ENCODE measurements at places on chromosomes 13 and 19.

DNA sequence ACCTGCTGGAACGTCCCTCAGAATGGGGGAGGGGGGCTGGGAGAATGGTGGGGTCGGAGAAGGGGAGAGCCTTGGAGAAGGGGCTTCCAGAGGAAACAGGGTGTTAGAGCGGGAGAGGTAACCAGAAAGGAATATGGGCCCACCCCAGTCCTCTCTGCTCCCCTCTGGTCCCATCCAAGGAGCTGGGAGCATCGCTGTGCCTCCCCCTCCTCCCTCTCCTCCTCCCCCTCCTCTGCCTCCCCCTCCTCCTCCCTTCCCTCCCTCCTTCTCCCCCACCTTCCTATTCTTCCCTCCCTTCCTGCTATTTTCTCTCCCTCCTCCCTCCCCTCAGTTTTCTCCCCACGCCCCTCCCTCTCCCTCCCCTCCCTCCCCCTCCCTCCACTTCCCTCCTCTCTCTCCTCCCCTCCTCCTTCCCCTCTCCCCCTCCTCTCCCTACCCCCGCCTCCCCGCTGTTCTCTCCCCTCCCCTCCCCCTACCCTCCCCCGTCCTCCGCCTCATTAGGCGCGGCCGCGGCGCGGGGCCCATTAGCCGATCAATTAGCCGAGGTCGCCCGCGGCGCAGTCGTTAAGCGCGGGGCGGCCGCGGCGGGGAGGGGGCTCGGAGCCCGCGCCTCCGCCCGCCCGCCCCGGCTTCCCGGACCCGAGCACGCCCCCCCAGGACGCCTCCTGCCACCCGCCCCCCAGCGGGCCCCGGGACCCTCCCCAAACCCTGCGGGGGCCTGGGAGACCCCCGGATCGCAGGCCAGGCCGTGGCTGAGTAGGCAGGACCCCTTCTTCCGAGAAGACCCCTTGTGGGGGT is 15.4 kb downstream of the TLE5 start:
- no peak for DNase-seq

- DNase-seq: no peak
Observed at GRCh38 chr19:35318679-35319448, 10.1 kb upstream of the CD22 start.

DNA sequence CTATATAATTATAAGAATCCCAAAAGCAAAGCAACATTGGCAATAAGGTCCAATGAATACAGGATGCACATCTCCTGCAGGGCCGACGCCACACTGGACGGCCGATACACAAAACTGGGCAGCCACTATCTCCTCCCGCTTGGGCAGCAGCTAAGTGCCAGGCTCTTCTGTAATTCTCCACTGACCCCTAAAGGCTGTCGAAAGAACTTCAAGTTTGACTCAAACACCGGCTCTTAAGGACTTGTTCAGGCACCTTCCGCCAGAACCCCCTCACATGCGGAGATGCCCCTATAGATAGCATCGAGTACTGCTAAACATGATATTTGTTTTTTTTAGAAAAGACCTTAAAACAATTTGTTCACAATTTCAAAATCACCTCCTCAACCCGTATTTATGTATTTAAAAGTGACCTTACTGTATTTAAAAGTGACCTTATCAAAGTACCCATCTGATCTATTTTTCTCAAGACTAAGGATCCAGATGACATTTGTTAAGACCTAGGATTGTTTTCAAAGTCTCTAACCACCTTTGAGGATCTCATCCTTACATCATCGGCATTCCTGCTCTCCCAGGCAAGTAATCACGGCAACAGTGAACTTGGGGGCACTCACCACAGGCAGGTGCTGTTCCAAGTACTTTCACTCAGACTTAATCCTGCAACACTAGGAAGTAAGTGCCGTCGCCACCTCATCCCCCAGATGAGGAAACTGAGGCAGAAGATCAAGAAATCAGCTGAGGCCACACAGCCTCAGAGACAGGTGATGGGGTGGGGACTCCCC is 77.8 kb downstream of the TUBGCP3 start:
- peak; percentile 23 for DNase-seq

GRCh38 chr19:7067716-7068115 is 1.8 kb upstream of the ZNF557 start:
- no peak for DNase-seq

GRCh38 chr13:94822356-94822755 is 110.0 kb upstream of the SOX21 start:
- no peak for DNase-seq

DNA sequence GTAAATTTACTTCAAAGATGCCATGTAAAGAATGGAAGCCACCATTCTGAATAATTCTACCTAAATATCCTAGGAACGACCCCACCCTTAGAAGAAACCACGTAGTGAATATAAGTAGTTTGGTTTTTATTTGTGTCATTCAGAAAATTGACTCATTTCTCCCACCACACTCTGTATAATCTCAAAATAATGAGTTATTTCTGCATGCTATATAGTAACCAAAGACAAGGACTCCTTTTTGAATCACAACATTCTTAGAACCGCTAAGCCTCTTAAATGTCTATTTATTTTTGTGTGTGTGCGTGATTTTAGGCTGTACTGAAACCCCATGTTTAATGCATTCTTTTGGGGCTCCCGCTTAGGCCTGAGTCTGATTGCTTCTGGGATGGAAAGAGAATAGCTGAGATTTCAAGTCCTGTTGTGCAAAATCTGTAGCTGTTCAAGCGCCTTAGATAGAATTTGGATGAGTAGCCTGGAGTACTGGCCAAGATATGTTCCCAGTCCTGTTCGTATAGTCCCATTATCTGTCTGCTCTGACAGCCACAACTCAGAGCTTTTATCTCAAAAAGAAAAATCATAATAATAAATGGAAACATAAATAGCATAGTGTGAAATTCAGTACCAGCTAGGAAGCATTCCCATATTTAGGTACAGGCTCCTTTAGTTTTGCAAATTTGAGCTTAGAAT is 532.4 kb upstream of the NBEA start:
- no peak for DNase-seq

Measured in AG04450 (cell line).